ENCODE measurements at places on chromosomes 12 and 14. TPM values are rescaled to one million over a fixed set of nuclear protein-coding genes. Genes with fewer than 3 reads are reported as not detected.

Gene RTN1
- total RNA-seq: not detected

Gene PTPRB
- total RNA-seq: 3.8 TPM

Gene FGF6
- total RNA-seq: not detected

Gene SMOC1
- total RNA-seq: not detected

Gene KRT2
- total RNA-seq: not detected

All from RPMI7951 (cell line).